ENCODE measurements at places on chromosomes 2 and 18.

DNA sequence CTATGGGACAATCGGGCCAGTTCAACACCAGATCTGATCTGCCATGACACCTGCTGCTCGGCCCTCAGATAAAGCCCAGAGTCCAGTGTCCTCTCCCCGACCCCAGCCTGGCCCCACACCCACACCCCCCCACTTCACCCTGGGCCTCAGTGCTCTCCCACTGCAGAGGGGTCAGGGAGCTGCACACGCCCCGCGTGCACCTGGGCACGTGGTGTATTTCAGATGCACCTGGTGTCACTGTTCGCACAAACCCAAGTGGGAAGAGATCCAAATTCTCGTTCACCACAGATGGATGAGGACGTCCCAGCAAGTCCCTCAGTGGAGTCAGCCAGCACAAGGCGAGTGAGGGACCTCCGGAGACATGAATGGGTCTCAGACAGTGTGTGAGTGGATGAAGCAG is 161.3 kb downstream of the RTP5 start:
- no peak overlapping the region for H3K27ac ChIP-seq
- peaks cover 87% of the 10 kb centered on the region for H3K27me3 ChIP-seq

DNA sequence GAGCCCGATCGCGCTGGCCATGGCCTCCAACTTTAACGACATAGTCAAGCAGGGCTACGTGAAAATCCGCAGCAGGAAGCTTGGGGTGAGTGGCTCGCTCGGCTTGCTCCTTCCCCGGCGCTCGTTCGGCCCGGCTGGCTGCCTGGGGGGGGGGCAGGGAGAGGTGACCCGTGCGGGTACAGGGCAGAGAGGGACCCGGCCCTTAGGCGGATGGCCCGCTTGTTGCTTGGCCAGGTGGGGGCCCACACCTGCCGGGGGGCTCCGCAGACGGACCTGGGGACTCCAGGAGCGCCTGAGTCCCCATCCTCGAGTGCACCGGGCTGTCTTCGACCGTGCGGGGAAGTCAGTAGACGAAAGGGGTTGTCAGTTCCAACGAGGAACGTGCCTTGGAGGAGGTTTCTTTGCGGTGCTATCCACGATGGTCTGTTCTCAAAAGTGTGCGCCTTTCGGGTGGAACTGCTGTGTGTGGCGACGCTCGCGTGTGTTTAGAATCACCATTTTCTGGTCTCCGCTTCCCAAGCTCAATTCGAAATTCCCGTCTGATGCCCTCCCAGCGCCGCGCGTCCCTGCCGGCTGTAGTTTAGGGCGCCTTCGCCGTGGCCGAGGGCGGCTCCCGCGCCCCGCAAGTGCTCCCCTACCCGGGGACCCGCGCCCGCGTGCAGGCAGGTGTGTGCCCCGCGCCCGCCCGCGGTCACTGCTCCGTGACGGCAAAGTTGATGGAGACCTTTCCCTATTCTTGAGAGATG is 711 bp downstream of the DOK6 start:
- H3K27ac ChIP-seq, result no peak overlapping the region
- H3K36me3 ChIP-seq, result peaks cover 6% of the 10 kb centered on the region
- H3K4me1 ChIP-seq, result peaks cover 5% of the 10 kb centered on the region
- DNase-seq, result no peak
- H3K4me3 ChIP-seq, result no peak overlapping the region

DNA sequence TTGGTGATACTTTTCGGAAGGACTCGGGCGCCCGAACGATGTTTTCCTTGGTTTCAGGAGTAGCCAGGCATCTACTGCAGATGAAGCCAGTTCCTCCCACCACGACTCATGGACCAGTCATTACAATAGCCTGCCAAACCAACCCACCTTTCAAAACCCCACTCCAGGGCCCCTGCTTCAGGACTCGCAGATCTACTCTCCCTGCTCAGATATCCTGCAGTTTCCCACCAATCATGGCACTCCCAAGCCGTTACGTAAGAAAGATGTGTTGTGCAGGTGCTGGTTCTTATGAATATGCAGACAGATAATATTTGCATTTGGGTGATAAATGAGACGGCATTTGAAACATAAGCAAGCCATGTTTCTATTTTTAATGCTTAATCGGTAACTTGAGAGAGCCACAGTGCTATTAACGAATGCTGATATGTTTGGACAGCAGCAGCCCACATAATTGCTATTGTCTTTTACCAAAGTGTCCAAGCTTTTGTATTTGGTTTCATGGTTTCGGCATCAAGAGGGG is 3.5 kb upstream of the CYS1 start:
- no peaks in the 10 kb centered on the region for H3K36me3 ChIP-seq
- DNase-seq, result no peak
- H3K27me3 ChIP-seq, result peaks cover 45% of the 10 kb centered on the region
- H3K4me1 ChIP-seq, result peaks cover 7% of the 10 kb centered on the region
- no peak overlapping the region for H3K27ac ChIP-seq
- no peak overlapping the region for H3K4me3 ChIP-seq

GRCh38 chr2:134512734-134513464 is 205.9 kb downstream of the TMEM163 start:
- DNase-seq, result no peak
- no peak overlapping the region for H3K4me3 ChIP-seq
- no peak overlapping the region for H3K27ac ChIP-seq
- H3K36me3 ChIP-seq, result no peaks in the 10 kb centered on the region
- no peaks in the 10 kb centered on the region for H3K4me1 ChIP-seq
- no peaks in the 10 kb centered on the region for H3K27me3 ChIP-seq

GRCh38 chr2:144011553-144011952 is 508.4 kb downstream of the ZEB2 start:
- H3K4me1 ChIP-seq, result peaks cover 10% of the 10 kb centered on the region
- no peak overlapping the region for H3K27ac ChIP-seq
- H3K36me3 ChIP-seq, result peaks cover 29% of the 10 kb centered on the region
- H3K4me3 ChIP-seq, result no peak overlapping the region

- H3K36me3 ChIP-seq, result no peaks in the 10 kb centered on the region
- H3K4me3 ChIP-seq, result no peak overlapping the region
- no peak for DNase-seq
- peaks cover 6% of the 10 kb centered on the region for H3K27me3 ChIP-seq
- no peak overlapping the region for H3K27ac ChIP-seq
- H3K4me1 ChIP-seq, result no peaks in the 10 kb centered on the region
Measured at GRCh38 chr2:60313470-60314172, 239.8 kb downstream of the BCL11A start.

GRCh38 chr18:64416990-64417389 is 268.1 kb upstream of the LINC00305 start:
- H3K36me3 ChIP-seq, result no peaks in the 10 kb centered on the region
- H3K27ac ChIP-seq, result no peak overlapping the region
- H3K4me3 ChIP-seq, result no peak overlapping the region
- DNase-seq, result no peak
- H3K27me3 ChIP-seq, result no peaks in the 10 kb centered on the region
- H3K4me1 ChIP-seq, result no peaks in the 10 kb centered on the region

DNA sequence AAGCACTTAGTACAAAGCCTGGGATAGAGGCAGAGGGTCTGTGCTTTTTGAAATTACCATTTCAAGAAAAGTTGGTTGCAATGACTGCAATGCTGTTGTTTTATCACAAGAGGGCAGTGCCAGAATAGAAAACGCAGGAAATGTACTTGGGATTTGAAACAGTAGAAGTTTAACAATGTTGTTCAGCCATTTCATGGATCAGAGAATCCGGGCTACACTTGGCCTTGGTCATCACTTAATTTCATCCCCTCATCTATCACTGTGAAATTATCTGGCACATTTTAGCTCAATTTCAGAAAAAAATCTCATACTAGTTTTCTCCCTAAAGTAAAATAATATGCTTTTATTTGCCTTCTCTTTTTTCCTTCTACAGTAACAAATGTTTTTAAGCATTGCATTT is 70.8 kb downstream of the RAPGEF4 start:
- no peak for DNase-seq
- peaks cover 34% of the 10 kb centered on the region for H3K27me3 ChIP-seq
- no peak overlapping the region for H3K27ac ChIP-seq
- no peaks in the 10 kb centered on the region for H3K4me1 ChIP-seq
